Myocyte (in vitro differentiated cells): ENCODE measurements at places on chromosomes 13 and 19.

DNA sequence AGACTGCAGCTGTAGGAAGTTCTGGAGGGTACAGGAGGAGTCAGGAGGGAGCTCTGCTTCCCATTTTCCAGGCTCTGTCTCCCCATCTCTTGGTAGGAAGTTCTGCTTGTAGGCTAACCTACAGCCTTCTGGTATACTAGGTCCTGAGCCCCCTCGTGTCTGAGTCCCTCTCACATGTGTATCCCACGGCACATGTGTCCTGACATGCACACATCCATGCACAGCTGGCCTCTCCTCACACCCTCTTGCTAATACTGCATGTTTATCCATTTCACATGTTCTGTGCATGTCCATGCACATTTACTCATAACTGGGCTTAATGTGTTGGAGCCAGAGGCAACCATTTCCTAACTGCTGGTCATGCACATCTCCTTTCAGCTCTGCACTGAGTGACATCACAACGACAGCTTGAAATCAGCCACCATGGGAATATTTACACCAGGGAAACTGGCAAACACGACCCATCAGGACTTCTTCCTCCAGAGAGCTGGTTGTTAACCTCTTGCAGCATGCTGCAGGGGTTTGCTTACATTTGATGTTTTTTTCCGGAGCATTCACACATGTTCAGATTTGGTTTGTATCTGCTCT lies 3.0 kb downstream of the CD209 start:
- DNase-seq: no peak

GRCh38 chr13:49517461-49517860 lies 21.7 kb downstream of the PHF11 start:
- no peak for DNase-seq

GRCh38 chr19:17659996-17660395 lies 28.2 kb downstream of the UNC13A start:
- no peak for DNase-seq

- no peak for DNase-seq
These were observed 1.8 kb upstream of the CYP4F11 start for GRCh38 chr19:15936173-15936572.

- DNase-seq: peak; percentile 32
These were observed 9.7 kb upstream of the USE1 start for GRCh38 chr19:17205237-17206140.

- no peak for DNase-seq
These were observed 858 bp upstream of the PPP6R1 start for GRCh38 chr19:55259540-55260210.

- no peak for DNase-seq
These were observed 1.2 kb downstream of the SAMD1 start for GRCh38 chr19:14089412-14089661.

DNA sequence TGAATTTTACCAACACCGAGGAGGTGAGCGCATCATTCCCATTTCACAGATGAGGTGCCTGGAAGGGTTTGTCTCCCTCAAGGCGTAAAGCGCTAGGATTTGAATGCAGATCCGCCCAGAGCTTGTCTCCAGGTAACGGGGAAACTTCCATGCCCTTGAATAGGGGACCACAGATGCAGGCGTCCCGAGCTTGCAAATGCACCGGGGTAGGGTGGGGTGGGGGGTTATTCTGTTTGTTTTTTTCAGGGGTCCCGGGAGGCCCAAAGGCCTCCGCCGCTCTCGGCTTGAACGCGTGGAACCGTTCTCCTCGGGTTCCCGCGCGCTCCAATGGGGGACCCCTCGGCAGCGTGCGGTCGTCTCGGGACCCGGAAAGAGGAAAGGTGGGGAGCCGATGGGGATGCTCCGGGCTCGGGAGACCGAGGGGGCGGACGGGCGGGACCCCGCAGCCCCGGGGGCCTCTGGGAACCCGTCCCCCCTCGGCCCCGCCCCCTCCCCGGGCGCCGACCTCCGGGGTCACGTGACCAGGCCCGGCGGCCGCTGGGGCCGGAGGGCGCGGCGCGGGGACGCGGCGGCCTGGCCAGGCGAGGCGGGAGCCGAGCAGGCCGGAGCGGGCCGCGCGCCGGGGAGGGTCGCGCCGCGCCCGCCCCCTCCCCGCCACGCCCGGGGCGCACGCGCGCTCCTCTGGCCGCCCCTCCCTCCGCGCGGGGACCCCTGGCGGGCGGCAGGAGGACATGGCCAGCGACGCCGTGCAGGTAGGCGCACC lies at the start of gene PKN1:
TSS of gene PKN1 (plus strand) at position 516 of the 763 bp plus-strand sequence. CDS start at position 732, 216 bp downstream.
- DNase-seq: peak; percentile 58

DNA sequence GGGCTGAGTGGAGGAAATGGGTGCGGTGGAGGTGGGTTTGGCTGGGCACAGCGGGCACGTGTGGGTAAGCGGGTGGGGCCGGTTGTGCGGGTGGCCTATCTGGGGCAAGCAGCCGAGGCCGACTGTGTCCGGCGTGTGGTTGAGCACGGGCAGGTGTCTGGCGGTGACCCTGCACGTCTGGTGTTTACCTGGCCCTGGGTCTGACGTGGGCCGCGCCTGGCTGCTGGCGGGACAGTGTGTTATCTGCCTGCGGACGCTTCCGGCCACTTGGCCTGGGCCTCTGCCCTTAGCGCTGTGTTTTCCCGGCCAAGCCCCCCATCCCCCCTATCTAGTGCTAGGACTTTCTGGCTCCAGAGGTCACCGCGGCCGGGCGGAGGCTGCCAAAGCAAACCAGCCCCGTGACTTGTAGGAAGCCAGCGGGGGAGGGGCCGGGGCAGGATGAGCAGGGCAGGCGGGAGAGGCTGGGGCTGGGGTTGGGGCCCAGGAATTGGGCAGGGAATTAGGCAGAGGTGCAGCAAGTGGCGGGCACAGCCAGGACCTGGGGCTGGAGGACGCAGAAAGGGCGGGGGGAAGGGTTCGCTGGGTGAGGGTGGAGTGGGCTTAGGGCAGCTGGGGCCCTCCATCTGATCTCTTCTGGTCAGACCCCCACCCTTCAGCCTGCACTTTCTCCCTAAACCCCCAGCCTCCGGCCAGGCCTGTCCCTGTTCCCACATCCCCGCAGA lies 534 bp upstream of the HPN start:
- peak; percentile 21 for DNase-seq

GRCh38 chr19:35294328-35294727 lies 2.4 kb downstream of the MAG start:
- no peak for DNase-seq

DNA sequence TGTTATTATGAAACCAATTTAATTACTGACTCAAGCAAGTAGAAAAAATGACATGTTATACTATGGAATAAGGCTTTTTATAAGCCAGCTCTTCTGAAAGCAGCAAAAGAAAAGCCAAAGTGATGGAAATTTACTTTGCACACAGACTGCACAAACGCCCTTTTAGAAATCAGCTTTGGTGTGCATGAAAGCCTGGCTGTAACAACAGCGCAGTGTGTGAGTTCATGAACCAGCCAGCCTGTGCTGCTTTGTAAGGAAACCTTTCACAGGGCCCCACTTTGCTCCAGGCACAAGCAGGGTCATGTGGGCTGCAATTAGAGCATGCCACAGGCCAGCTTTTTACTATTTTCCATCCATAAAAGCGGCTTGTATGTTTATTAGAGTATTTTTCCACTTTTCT lies 13.6 kb upstream of the IFT88 start:
- DNase-seq: no peak

DNA sequence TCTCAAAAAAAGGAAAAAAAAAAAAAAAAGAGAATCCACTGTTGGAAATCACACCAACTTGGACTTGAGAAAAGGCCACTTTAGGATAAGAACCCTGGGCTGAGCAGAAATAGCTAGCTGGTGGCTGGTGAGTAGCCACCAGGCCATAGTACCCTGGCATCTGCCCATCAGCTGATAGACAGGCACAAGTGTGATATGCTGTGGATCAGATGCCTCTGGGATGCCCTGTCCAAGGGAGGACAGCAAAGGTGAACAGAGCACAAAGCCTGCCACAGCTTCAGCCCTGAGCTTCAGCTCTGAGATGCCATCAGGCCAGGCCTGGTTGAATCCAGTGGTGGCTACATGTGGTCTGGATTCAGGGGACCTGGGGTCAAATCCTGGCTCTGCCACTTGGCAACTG lies 8.7 kb downstream of the SIRT2 start:
- peak; percentile 97 for DNase-seq

DNA sequence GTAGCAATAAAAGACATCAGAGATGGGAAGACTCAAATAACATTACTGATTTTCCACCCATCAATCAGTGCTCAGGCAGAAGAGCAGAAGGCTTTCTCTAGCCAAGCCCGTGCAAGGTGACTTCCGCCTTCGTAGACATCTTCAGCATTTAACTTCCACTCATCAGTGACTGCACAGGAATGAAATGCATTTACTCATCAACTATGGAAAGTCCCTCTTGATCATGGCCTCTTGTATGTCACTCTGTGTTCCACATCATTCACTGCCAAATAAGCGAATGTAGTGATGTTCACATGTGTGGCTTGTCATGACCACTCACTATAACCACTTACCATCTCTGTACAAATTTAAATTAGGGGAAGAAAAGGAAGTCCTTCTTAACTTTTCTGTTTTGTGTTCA lies 49.4 kb downstream of the SACS start:
- DNase-seq: no peak

GRCh38 chr19:10784257-10784656 lies 51.8 kb downstream of the TMED1 start:
- DNase-seq: no peak

- DNase-seq: no peak
These were observed 24.1 kb upstream of the LGALS16 start for GRCh38 chr19:39631626-39632025.

- peak; percentile 16 for DNase-seq
These were observed 19.9 kb downstream of the TINCR start for GRCh38 chr19:5547881-5548280.

GRCh38 chr13:61202042-61202441 lies 213.6 kb downstream of the PCDH20 start:
- DNase-seq: no peak

GRCh38 chr13:108889324-108889984 lies 260.0 kb downstream of the MYO16 start:
- DNase-seq: no peak

DNA sequence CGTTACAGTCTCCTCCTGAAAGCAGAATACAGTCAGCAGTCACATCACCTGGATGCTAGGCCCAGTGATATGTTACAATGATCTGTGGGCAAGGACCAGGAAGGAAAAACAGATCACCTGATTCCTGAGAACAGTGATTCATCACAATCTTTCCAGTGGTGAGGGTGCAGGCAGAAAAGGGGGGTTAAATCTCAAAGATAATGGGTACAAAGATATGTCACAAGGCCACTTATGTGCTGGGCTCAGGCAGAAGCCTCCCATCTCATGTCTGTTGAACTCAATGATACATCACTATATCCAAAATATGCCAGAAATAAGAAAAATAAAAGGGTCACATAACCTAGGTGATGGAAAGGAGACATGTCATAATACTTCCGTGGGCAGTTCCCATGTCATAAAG lies 10.8 kb upstream of the ZNF91 start:
- no peak for DNase-seq

GRCh38 chr19:2494084-2494446 lies 18.1 kb downstream of the GADD45B start:
- no peak for DNase-seq

- peak; percentile 72 for DNase-seq
These were observed 4.3 kb downstream of the RUVBL2 start for GRCh38 chr19:48997972-48998371.

- peak; percentile 63 for DNase-seq
These were observed 903.1 kb downstream of the SLITRK6 start for GRCh38 chr13:84896128-84896527.

GRCh38 chr19:19191768-19192077 lies 229 bp downstream of the BORCS8 start:
- no peak for DNase-seq
